ENCODE measurements at places on chromosomes 12 and 14.

GRCh38 chr14:52315355-52315718 lies 1.2 kb downstream of the PTGER2 start:
- no peak for DNase-seq

DNA sequence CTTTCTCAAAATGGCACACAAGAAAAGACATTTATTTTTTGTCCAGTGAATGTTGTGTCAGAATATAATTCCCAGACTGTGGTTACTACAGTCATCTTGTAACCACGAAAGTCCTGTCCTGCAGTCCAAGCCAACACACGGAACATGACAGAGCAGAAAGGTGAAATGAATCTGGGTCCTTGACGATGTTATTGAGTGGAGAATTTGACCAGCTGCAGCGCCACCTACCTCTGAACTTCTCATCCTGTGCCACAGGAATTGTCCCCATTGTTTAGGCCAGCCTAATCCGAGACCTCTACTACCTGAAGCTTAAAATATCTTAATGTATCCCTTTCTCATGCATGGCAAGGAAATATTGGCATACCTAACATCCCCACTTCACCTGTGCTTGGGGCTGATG lies 64.1 kb upstream of the OTX2 start:
- DNase-seq: peak; percentile 52

DNA sequence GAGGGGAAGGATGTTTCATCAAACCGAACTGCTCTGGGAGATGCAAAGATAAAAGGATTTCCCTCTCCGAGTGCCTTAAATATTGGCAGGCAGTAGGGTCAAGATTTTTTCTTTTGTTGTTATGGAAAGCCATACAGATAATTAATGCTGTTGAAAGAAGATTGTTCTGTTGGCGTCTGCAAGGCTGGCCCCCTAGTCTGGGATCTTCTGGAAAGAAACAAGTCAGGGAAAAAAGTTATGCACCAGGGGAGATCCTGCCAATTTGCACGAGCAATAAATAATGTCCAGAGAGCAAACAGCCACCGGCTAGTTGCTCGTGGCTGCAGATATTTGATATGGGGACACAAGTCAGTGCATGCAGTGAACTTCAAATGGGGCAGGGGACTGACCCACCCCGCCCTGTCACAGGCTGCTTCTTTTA lies 202.1 kb upstream of the MYL2 start:
- no peak for DNase-seq

DNA sequence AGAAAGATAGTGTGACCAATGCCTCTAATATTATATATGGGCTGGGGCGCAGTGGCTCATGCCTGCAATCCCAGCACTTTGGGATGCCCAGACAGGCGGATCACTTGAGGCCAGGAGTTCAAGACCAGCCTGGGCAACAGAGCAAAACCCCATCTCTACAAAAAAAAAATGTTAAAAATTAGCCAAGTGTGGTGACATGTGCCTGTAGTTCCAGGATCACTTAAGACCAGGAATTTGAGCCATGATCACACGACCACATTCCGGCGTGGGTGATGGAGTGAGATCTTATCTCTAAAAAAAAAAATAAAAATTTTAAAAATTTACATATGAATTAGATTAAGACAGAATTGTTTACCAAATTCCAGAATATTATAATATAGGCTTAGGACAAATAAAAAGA lies 12.0 kb downstream of the TM7SF3 start:
- no peak for DNase-seq

- DNase-seq: no peak
Measured at GRCh38 chr12:84361651-84362551, 550.7 kb downstream of the SLC6A15 start.

- no peak for DNase-seq
Measured at GRCh38 chr12:98738539-98738938, 93.4 kb downstream of the APAF1 start.

DNA sequence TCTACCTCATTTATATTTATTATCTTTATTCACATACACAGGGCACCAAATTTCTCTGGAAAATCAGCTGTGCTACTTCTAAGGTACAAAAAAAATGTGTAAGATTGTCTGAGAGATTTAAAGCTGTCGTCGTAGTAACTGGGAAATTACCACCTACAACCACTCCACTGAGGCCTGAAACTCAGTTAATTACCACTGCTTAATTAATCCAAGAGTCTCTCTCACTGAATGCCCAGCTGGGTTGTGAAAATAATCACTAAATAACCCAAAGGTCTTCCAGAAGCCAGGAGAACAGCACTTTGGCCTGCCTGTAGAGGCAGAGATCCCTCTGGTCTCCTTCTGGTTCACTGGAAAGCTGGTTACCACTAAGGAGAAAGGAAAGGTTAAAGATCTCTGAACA lies 207.2 kb upstream of the TMPO start:
- DNase-seq: no peak

GRCh38 chr14:80629606-80630005 lies 311.9 kb downstream of the CEP128 start:
- no peak for DNase-seq

DNA sequence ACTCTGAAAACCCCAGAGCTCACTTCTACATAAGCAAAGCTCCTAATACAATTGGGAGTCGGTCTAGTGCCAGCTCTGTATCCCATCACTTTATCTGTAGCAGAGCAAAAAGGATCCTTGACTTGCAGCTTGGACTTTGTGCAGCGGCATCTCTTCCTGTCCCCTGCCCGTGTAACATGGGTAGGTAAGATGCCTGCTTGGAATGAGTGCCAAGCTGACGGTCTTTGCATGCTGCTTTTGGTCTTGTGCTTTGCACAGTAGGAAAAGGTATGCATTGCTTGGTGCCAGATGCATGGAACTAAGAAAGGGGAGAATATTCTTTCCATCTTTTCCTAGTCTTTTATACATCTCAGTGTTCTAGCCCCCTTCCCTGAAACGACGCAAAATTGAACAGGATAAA lies 6.9 kb upstream of the PLEKHH1 start:
- no peak for DNase-seq

GRCh38 chr12:29039013-29039412 lies 110.1 kb upstream of the FAR2 start:
- DNase-seq: no peak

- DNase-seq: peak; percentile 84
Measured at GRCh38 chr12:56634242-56634836, 4.2 kb upstream of the BAZ2A start.
